PC-9 (cell line): ENCODE measurements at places on chromosomes 1 and 21.
A peak's percentile ranks its signal among the peaks of the same experiment; 100 is the strongest.

DNA sequence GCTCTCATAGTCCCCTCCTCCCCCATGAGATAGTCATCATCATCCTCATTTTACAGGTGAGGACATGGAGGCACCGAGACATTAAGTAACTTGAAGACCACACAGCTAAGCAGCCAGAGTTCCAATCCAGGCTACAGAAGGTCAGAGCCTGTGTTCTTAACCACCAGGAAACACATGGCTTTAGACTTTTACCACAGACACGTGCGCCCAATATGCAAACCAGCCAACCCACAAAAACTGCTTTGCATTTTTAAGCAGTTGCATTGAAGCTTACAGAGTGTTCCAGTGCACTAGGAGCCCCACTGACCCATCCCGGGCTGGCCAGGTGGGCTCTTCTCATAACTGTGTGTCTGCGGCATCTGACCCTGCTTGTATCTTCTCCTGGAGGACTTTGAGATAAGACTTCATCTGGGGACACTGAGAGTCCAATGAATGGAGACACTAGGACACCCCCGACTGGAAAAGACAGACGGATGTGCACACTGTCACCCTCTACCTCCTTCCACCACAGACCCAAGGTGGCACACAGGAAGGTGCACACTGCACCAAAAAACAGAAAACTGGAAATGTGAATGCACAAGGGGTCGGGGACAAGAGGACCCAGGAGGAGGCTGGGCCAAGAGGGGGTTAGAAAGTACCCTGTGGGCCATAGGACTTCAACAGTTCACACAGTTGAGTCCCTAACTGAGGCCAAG lies 56.4 kb downstream of the ETS2 start:
- DNase-seq, result no peak

DNA sequence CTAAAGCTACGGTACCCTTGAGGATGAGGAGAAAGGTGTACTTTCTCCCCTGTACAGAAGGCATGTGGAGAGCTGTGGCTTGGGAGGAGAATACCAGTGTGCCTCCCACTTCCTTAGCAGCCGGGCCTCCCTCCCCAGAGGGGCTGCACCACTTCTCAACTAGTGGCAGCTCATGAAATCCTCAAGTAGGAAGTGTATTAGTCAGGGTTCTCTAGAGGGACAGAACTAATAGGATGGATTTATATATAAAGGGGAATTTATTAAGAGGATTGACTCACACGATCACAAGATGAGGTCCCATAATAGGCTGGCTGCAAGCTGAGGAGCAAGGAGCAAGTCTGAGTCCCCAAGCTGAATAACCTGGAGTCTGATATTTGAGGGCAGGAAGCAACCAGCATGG lies 53.1 kb upstream of the PPP2R5A start:
- no peak for DNase-seq

- DNase-seq, result no peak
Observed at GRCh38 chr21:34574601-34575529, 40.0 kb downstream of the RCAN1 start.

- no peak for DNase-seq
Observed at GRCh38 chr1:41455479-41456332, 28.8 kb downstream of the EDN2 start.

- DNase-seq, result peak; percentile 87
Observed at GRCh38 chr1:24558902-24559791, 3.3 kb downstream of the NCMAP start.

GRCh38 chr1:35120458-35121133 lies 41.4 kb downstream of the ZMYM1 start:
- DNase-seq, result no peak

GRCh38 chr21:38289705-38290485 lies 33.1 kb downstream of the KCNJ15 start:
- no peak for DNase-seq

- no peak for DNase-seq
Observed at GRCh38 chr1:18396247-18396980, 84.3 kb upstream of the KLHDC7A start.

GRCh38 chr1:186775036-186775435 lies 53.7 kb upstream of the PLA2G4A start:
- DNase-seq, result no peak

GRCh38 chr1:82125119-82125518 lies 324.4 kb downstream of the ADGRL2 start:
- no peak for DNase-seq

- no peak for DNase-seq
Observed at GRCh38 chr1:16019644-16020277, 1.9 kb upstream of the HSPB7 start.

DNA sequence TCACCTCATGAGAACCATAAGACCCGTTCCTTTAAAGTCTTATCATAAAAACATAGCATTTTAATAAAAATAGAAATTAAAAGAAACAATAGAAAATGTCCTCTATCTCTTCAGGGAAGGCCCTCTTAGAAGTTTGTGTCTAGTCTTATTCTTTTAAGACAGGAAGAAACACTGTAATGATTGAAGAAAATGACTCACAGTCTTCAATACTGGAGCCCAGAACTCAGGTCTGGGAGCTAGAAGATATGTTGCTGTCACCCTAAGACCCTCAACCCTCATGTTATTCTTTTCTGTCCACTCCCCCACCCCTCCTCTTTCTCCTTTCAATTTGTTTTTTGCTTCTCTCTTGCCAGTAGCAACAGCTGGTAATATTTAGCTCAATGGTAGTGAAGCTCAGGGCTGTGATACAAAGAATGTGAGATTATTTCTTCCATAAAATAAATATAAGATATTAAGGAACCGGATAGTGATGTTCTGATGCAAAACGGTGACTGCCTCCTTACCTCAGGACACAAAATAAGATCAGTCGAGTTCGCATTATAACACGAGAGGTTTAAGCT lies 12.0 kb downstream of the DUSP10 start:
- DNase-seq, result no peak

GRCh38 chr21:33268737-33269441 lies 2.7 kb downstream of the IL10RB start:
- peak; percentile 92 for DNase-seq

GRCh38 chr1:183391863-183392262 lies 26.3 kb downstream of the NMNAT2 start:
- no peak for DNase-seq

DNA sequence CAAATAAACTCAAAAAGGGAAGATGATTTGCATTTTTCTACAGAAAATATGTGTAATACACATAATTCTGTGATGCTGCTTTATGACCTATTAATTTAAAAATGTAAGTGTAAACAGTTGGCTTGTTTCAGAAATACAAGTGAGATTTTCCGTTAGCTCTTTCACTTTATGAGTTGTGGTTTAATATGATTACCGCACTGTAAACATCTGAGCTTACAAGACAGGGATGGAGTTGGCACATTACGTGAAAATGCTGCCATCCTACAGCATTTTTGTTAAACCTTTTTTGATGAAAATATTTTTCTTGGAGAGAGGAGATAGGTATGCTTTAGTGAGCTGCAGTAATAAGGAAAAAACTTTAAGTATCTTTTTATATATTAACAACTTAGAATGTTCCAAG lies 426.8 kb upstream of the ADAMTS5 start:
- no peak for DNase-seq

DNA sequence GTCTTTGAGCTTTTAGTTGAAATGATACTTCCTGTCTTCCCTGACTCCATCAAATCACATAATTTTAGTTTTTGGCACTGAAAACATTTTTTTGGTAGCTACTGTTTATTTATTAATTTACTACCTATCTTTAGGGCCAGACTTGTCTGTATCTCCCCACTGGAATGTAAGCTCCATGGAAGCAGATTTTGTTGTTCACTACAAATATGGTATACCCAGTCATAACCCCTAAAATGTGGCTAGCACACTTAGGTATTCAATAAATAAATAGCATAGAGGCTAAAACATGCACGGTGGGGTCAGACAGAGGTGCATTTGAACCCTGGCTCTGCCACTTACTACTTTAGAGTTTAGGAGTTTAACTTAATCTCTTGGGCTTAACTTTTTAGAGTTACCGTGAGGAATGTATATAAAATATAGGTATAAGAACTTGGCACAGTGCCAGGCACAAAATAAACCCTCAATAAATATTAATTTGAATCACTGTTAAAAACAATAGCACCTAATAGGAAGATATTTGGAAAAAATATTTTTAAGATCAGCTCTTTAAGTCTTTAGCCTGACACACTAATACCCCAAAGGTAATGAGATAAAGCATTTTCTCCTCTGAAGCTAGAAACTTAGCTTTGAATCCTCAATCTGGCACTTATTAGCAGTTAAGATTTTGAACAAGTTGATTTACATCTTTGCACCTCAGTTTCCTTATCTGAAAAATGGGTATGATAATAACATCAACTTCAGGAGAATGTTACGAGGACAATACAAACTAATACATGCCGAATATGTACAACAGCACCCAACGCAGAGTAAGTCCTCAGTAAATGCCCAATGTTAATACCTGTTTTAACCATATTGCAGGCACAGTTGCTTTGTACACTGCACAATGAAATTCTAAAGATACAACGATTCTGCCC lies 59.6 kb upstream of the HP1BP3 start:
- DNase-seq, result no peak

GRCh38 chr21:27250366-27250765 lies 283.5 kb upstream of the ADAMTS5 start:
- no peak for DNase-seq

DNA sequence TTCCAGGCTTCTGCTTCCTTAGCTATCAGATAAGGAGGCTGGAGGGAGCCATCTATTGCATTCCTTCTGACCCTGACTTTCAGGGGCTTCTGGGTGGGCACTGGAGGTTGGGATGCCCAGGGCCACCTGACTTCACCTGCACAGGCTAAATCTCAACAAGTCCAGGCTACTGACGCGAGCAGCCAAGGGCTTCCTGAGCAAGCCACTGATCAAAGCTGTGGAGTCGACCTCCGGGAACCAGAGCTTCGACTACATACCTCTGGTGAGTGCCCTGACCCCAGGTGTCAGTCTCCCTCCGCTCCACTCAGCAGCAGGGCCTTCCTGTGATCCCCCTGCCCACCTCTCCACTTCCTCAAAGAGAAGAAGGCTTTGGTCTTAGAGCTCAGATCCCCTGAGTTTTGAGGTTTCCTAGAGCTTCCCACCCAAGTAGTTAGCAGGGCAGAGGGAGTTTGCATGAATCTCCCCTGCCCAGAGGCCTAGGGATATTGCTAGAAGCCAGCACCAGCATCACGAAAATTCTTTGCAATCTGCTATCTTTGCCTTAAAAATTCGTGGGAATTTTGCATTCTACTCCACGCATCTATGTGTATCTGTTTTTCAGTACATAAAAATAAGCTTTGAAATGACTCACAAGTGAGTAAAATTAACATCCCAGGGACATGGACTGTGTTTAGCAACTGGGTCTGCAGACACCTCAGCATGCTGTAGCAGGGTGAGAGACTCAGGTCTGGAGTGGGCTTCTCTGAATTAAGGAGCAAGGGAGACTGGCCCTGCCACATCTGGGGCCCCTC lies 61.4 kb downstream of the VWA5B1 start:
- DNase-seq, result no peak

DNA sequence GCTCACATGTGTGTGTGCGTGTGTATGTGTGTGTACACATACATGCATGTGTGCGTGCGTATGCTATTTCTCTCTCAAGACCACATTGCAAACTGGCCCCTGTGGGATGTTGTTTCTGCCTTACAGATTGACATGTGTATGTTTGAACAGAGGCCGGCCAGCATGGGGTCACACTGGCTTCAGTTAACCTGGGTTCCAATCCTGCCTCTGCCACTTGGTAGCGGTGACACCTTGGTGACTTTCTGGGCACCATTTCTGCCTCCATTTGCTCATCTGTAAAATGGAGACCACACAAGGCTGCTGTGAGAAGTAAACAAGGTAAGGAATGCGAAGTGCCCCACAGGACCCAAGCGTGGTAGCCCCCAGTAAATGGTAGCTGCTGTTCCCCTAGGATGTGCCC lies 51.7 kb downstream of the TCP10L start:
- no peak for DNase-seq

- DNase-seq, result no peak
Observed at GRCh38 chr1:176854758-176855745, 309.5 kb downstream of the ASTN1 start.

DNA sequence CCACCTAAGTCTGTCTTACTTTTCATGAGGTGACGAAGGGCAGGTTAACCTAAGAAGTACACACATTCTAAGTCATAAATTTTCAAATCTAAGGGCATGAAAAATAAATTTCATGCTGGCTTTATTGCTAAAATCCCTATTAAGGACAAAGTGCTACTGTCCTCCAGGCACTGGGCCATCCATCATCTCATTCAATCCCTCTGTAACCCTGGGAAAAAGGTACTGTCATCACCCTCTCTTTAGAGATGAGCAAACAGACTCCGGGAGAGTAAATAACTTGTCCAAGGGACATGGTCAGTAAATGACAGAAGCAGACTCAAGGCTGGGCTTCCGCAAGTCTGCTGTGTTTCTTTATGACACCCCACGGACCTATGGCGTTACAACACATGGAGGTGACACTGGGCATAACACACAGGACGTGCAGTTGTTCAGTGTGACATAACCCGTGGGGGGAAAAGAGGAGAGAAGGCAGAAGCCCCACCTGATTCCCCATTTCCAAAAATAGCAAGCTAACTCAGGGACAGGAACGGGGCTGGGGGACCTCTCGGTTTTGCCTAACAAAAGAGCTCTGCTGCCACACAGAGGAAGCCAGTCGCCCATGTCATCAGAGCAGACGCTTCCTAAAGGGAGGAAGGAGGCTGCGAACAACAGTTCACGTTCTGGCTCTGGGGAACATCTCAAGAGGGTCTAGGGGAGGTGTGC lies 12.5 kb upstream of the SRM start:
- DNase-seq, result no peak

DNA sequence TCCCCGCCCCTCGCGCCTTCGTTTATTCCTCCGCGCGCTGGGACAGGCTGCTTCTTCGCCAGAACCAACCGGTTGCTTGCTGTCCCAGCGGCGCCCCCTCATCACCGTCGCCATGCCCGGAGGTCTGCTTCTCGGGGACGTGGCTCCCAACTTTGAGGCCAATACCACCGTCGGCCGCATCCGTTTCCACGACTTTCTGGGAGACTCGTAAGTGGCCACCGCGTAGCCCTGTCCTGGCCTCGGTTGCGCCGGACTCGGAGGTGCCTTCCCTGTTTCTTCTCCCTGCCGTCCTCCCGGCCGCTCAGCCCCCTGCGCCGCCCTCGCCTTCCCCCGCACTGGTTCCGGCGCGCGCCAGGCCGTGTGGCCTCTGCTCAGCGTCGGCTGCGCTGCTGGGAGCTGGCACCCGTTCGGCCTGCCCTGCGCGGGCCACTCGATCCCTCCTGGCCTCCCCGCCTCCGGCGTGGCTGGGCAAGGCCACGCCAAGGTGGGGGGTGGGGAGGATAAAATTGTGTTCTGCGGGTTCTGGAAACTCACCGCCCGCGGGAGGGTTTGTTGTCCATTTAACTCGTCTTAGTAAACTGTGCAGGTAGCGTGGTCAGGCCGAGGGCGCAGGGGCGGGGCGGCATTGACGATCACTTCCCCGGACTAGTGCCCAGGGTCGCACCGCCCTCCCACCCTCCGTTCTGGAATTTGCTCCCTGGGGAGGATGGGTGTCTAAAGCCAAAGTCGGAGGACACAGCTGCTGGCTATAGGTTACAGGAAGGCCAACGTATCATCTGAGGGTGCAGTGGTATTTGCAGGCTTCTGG lies at the start of gene PRDX6:
TSS of gene PRDX6 (plus strand) at position 50 of the 808 bp plus-strand sequence. CDS start at position 113, 63 bp downstream.
- DNase-seq, result peak; percentile 63

- DNase-seq, result no peak
Observed at GRCh38 chr1:33001282-33001681, 35.4 kb downstream of the AK2 start.
